ENCODE measurements at places on chromosomes 1 and 21.

DNA sequence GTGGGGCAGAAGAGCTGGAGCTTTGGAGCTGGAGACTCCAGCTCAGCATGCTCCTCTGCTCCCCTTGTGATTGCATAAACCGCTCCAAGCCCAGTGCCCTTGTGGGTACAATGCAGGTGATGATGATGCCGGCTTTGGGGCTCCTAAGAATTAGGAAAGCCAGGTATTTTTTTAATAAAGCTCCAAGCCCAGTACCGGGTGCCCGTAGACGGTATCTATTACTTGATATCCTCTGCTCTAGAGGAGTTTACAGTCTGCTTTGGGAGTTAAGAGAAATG lies 27.2 kb downstream of the TENT5C start:
- DNase-seq: no peak

- no peak for DNase-seq
Observed at GRCh38 chr1:17883662-17884395, 128.7 kb downstream of the ACTL8 start.

GRCh38 chr1:45328680-45329079 lies 2.0 kb downstream of the HPDL start:
- no peak for DNase-seq

DNA sequence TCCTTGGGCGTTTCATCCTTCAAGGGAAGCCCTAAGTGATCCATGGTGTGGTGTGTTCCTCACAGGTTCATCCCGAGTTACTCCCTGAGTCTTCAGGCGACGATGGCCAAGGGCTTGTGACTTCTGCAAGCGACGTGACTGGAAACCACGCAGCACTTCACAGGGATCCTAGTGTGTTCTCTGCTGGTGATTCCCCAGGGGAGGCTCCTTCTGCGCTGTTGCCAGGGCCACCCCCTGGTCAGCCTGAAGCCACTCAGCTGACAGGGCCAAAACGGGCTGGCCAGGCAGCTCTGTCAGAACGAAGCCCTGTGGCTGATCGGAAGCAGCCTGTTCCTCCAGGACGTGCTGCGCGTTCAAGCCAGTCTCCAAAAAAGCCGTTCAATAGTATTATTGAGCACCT lies 71.5 kb downstream of the VPS26C start:
- no peak for DNase-seq

DNA sequence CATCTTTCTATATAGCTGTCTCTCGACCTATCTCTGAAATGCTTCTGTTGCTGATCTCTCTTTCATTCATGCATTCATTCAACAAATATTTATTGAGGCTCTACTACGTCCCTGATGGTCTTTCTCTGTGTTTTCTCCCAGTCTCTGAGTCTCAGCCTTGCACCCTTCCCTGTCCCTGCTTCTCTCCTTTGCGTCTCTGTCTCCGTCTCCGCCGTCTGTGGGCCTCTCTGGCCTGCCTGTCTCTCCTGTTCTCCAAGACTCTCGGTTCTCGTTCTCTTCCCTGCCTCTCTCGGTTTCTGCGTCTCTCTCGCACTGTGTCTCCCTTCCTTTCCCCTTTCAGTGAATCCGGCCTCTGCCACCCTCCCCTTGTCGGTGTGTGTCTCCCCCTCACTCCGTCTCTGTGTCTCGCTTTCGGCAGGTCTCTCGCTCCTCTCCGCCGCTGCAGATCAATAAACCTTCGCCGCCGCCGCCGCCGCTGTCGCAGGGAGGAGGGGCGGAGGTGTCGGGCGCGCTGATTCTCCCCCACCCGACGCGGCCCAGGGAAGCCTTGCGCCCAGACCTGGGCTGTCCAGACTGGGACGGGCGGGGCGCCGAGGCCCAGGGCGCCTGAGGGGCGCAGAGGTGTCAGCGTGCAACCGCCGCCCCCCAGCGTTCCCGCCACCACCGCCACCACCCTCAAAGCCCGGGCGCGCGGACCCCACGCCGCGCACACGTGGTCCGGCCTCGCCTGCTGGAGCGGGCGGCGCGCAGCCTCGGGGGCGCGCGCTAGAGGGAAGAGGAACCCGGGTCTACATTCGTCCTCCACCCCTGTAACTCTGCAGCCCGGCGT lies 3.0 kb downstream of the EFNA3 start:
- DNase-seq: no peak

- DNase-seq: peak; percentile 9
Observed at GRCh38 chr1:241413386-241413785, 56.4 kb upstream of the RGS7 start.

- no peak for DNase-seq
Observed at GRCh38 chr1:23123528-23123927, 45.1 kb downstream of the LUZP1 start.

- peak; percentile 88 for DNase-seq
Observed at GRCh38 chr1:40315239-40315794, 1.8 kb downstream of the COL9A2 start.

DNA sequence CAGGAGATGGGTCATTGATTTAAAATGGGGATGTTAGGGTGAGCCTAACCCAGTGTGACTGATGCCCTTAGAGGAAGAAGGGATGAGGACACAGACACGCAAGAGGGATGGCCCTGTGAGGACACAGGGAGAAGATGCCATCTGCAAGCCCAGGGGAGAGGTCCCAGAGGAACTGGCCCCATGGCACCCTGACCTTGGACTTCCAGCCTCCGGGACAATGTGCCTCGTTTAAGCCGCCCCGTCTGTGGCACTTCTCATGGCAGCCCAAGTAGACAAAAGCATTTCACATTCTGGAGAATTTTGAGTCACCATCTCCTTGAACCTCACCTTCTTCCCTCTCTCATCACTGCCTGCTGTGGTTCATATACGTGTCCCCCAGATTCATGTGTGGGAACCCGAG lies 20.1 kb upstream of the PCBP3 start:
- no peak for DNase-seq

DNA sequence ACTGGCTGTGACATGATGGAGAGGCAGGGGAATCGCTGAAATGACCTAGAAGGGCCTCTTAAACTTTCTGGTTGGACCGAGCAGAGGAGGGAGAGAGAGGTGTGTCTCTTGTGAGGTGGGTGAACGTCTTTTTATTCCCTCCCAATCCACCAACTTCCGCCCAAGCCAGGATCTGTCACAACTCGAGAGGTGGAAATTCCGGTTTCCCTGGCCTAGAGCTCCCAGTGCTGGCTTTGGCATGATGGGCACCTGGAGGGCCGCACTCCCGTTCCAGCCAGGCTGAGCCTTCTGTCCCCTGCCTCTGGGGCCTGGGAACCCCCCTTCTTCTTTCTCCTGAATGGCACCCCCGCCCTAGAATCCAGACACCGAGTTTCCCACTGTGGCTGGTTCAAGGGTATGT lies at the start of gene SEMA4A:
Gene SEMA4A, plus strand, starts transcription at position 224 of the 400 bp plus-strand sequence. CDS start 994 bp downstream, outside the sequence.
- DNase-seq: no peak

DNA sequence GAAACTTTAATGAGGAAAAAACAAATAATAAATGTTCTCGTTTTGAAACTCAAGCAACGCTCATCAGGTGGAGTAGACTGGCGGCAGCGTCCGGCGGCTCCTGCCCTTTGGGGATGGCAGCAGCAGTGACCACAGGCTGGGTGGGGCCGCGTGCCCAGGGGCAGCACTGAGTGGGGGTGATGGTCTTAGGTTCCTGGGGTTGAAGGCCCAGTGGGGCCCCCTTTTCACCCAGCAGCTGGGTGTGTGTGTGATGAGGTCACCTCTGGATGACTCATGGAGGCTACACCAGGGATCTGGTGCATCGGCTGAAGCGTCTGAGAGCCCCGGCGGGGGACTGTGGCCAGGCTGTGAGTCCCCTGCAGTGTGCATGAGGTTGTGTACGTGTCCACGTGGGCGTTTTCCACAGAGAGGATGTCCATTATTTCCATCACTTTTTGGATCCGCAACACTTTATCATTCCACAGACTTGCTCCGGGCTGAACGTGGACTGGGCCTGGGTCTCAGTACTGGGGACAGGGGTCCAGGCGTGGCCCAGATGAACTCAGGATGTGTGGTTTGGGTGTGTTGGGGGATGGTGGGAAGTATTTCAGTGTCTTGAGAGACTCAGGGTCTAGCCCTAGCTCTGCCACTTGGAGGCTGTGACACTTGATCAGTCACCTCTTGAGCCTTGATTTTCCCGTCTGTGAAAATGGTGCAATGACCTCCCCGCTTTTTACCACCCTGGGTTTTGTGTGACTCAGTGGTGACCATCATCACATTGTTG lies 25.6 kb downstream of the LDLRAP1 start:
- peak; percentile 31 for DNase-seq

GRCh38 chr1:55195521-55196233 lies 19.5 kb downstream of the USP24 start:
- DNase-seq: no peak

- DNase-seq: no peak
Observed at GRCh38 chr1:87428883-87429282, 100.2 kb downstream of the LMO4 start.

- DNase-seq: no peak
Observed at GRCh38 chr1:198124673-198125072, 32.1 kb upstream of the NEK7 start.

GRCh38 chr1:19684677-19685076 lies 20.0 kb downstream of the HTR6 start:
- DNase-seq: no peak

- DNase-seq: no peak
Observed at GRCh38 chr1:156559086-156559796, 13.1 kb downstream of the IQGAP3 start.

DNA sequence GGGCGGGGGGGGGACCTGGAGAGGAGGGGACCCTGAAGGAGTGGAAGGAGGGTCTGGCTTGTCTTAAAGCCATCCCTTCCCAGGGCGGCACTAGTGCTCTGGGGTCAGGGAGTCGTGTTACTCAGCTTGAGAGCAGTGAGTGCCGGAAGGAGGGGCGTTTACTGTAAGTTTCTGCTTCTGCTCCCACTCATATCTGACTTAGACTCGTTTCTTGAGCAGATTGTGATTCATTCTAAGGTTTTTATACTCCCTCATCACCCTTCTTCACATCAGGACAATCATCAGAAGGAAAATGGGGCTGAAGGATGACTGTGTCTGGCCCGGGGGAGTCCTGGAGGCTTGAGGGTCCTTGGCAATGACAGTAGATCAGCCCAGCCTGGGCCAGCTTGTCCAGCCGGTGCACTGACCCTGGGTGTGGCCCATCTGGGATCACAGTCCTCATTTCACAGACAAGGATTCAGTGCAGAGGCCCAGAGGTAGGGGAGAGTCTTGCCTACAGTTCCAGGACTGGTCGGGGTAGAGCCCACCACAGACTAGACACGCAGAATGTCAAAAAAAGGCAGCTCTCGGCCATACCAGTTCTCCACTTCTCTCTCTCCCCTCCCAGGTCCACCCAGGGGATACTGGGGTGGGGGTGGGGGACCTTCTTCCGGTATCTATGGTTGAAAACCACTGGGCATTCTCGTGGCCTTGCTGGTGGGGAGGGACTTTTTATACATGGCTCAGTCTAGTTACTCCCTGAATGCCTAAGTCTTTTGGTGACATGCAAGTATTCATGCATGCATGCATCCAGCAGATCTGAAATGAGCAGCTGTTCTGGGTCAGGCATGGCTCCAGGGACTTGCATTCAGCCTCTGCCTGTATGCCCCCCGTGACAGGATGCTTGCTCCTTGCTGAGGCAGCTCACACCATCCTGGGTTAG lies 5.1 kb downstream of the TNFRSF8 start:
- DNase-seq: peak; percentile 82
